Posterior vena cava (tissue), 2 donors: ENCODE measurements at places on chromosomes 7 and 10.

DNA sequence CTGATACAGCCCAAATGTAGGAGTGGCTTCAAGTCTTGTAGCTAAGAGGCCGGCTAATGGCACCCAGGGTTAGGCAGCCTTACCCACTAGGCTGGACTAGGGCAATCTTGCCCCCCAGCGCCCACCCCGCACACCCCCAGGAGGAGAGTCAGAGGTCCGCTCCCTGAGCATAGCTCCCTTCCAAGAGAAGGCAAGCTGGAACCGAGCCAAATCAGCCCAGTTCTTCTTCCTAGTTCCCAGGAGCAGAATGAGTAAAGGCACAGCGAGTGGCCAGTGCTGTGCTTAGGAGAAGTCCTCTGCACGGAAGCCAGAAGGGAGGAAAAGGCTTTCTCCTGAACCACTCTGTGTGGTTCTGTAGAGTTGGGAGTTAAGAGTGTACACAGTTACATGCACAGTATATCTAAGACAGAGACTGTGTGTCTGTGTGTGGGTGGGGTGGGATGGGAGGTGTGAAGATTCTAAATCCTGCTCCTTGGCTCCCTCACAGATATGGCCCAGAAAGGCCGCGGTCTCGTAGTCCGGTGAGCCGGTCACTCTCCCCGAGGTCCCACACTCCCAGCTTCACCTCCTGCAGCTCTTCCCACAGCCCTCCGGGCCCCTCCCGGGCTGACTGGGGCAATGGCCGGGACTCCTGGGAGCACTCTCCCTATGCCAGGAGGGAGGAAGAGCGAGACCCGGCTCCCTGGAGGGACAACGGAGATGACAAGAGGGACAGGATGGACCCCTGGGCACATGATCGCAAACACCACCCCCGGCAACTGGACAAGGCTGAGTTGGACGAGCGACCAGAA is 59.7 kb upstream of the PDCD4 start:
- DNase-seq: no peak

GRCh38 chr10:99595770-99596465 is 24.3 kb downstream of the SLC25A28 start:
- no peak for DNase-seq

GRCh38 chr7:52283335-52283734 is 752.1 kb upstream of the POM121L12 start:
- DNase-seq: no peak

DNA sequence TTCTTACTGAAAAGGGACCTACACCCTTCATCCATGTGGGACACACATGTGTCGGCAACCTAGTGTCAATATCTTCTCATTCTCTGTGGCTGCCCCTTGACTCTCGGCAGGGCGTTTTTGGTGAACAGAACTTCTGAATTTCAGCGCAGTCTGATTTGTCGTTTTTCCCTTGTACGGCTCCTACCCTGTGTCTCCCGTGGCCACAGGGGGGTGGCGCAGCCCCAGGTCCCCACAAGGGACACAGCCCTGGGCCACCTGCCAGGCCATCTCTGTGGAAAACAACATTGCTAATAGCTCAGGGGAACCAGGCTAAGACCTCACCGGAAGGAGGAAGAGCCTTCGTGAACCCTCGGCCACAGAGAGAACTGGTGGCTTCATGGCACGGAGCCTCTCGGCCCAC is 53.1 kb upstream of the NKX6-2 start:
- DNase-seq: no peak

DNA sequence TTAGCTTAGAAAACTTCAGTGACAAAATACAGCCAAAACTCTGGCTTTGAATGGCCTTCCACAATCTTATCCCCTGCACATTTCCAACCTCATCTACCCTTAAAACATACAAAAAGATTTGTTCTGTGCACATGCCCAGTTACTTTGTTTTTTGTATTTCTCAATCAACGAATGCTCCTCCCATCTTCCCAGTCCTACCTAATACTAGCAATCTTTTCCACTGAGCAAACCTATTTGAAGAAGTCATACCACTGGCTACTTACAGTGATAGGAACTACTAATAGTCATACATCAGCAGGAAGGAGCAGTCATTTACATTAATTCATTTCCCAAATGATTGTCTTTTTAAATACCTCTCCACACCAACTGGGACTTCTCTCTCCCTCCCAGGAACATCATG is 2.5 kb downstream of the USP54 start:
- no peak for DNase-seq

DNA sequence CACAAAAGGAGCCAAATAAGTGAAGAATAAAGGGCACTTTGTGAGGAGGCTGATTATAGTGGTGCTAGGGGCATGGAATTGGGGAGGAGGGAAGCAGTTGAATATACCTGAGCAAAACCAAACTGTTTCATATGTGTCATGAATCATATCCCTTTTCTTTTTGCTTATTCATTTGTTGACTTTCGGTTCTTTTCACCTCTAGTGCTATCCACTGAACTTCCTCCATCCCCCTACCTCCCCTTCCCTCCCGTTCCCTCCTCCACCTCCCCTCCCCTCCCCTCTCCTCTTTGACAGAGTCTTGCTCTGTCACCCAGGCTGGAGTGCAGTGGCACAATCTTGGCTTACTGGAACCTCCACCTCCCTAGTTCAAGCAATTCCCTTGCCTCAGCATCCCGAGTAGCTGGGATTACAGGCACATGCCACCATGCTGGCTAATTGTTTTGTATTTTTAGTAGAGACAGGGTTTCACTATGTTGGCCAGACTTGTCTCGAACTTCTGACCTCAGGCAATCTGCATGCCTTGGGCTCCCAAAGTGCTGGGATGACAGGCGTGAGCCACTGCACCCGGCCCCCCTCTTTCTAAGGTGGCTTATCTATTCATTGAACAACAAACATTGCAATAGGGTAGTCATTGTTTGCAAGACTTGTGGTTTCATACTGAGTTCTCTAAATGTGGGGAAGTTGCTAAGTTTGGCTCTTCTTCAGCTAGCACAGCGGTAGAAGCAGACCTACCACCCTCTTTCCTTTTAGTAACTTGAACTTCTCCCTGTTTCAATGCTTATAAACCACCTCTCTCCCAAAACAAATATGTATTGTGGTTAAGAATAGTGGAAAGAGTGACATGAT is 150.4 kb upstream of the PRPS1L1 start:
- no peak for DNase-seq

DNA sequence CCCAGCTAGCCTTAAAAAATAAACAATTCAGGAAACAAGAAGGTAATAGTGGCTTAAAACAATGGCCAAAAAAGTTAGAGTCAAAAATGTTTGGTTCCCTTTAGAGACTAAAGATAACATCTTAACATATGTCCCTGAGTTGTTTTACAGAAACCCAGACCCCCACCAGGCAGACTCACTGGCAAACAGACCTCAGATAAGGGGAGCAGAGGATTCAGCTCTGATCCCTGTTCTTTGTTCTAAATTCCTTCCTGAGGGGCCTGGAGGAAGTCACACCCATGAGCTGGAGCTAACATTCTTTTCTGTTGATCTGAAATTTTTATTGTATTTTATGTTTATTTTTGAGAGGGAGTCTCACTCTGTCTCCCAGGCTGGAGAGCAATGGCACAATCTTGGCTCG is 247.2 kb downstream of the USP6NL start:
- DNase-seq: no peak

GRCh38 chr10:130751106-130751840 is 560.2 kb downstream of the TCERG1L start:
- peak; percentile 37 for DNase-seq

- DNase-seq: no peak
These were observed 681 bp upstream of the SPOCK2 start for GRCh38 chr10:72088889-72089575.

DNA sequence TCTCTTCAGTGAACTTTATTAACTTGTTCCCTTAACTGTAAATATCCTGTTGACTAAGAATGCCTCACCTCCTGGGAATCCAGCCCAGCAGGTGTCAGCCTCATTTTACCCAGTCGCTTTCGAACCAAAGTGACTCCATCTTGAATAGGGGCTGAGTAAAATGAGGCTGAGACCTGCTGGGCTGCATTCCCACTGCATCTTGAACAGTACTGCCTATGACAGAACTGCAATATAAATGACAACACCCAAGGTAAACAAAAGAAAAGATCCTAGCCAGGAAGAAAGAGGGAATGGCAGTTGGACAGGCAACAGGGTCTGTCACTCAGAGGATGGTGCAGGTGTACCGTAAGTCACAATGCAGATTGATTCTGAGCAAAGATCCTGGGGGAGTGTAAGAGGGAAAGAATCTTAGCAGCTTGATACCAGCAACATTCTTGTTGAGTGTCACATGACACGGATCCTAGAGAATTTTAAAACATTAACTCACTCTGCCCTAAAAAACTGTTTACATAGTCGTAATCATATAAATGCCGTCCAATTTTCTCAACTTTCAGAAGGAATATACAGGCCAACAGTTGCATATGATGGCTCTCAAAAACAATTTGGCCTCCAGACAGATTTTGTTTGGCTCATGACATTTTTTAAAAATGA is 4.4 kb upstream of the FAM107B start:
- DNase-seq: no peak

- no peak for DNase-seq
These were observed 6.3 kb downstream of the FAS start for GRCh38 chr10:88996927-88997326.

DNA sequence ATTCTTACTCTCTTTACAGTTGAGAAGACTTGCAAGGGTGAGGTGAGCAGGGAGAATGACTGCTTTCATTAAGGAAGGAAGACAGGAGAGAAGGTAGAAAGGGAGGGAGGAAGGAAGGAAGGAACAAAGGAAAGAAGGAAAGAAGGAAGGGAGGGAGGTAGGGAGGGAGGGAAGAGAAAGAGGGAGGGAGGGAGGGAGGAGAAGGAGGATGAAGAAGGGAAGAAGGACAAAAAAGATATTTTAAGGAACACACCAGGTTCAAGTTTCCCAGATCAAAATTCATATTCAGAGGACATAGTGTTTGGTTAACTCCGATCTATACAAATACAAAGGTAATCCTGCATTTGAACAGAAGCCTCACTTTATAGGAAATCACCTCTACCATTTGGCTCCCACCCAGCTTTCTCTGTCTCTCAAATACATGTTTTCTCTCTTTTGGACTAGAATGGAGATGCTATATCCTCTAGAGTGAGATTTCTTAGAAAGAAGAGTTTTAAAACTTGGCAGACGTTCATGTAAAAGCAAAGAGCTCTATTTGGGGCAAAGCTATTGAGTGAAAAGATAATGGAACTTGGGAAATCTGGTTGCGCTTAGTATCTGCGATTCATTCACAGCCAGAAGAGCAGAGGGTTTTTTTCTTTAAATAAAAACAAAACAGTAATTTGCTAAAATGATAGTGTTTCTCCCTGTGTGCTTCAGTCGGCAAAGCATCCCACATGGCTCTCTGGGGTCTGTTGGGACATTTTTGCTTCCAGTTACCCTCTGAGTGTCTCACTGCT is 261.9 kb upstream of the LYZL1 start:
- DNase-seq: no peak

- no peak for DNase-seq
These were observed 894 bp upstream of the ZSCAN21 start for GRCh38 chr7:100048680-100049079.

GRCh38 chr7:30169579-30169978 is 34.8 kb downstream of the MTURN start:
- DNase-seq: no peak

GRCh38 chr10:49385939-49386922 is 9.7 kb downstream of the DRGX start:
- DNase-seq: peak; percentile 63

DNA sequence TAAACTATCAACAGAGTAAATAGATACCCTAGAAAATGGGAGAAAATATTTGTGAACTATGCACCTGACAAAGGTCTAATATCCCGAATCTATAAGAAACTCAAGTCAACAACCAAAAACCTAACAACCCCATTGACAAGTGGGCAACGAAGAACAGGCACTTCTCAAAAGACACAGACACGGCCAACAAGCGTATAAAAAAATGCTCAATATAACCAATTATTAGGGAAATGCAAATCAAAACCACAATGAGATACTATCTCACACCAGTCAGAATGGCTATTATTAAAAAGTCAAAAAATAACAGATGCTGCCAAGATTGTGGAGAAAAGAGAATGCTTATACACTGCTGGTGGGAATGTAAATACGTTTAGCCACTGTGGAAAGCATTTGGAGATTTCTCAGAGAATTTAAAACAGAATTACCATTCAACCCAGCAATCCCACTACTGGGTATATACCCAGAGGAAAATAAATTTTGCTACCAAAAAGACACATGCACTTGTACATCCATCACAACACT is 63.2 kb upstream of the CAV2 start:
- no peak for DNase-seq

GRCh38 chr7:150357771-150358427 is 10.7 kb upstream of the REPIN1 start:
- DNase-seq: no peak

GRCh38 chr7:152858761-152859160 is 99.2 kb downstream of the ACTR3B start:
- DNase-seq: no peak

- no peak for DNase-seq
These were observed 30.8 kb upstream of the ZMYND11 start for GRCh38 chr10:104416-104815.

DNA sequence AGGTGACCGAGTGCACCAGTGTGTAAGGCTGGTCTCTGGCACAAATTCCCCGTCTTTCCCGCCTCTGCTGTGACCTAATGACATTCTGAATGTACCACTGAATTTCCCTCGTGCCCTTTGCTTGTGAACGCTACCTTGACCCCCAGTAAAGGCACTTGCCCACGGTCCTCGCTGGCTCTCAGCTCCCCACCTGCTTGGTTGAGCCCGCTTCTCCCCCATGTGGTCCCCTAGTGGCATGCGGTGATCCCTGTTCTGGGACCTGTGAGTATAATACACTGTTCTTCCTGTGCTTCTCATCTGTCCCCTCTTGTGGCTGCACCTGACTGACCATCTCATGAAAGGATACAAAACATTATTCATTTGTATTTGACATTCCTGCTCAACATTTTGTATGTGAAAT is 495.7 kb downstream of the INHBA start:
- DNase-seq: no peak

DNA sequence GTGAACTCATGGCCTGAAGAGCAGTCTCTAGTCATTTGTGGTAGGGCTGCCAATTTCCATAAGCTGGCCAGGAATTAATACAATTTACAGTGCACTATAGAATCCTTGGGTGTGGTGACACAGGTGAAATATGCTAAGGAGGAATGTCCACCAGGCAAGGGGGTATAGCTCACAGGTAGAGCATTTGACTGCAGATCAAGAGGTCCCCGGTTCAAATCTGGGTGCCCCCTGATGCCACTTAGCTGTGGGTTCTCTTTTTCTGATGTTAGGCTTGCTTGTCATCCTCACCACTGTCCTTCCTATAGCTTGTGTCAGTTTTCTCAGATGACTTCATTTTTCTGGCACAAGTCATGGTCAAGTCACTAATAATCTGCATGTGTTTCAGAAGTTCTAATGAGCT is 108.7 kb downstream of the ZNF467 start:
- DNase-seq: no peak

DNA sequence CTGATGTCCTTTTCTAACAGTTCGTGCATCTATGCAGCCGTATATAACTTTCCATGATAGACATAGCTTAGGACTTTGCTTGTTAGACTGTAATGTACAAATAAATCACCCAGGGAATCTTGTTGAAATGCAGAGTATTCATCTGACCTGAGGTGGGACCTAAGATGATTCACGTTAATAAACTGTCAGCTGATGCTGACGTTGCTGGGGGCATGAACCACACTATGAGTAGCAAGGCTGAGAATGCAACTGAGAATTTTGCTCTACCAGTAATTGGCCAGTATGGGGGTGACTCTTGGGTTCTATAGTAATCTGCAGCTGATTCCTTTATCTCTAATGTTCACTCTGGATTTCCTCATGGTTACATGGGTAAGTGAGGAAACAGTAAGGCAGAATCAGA is 130.1 kb upstream of the MALRD1 start:
- no peak for DNase-seq

GRCh38 chr7:106075937-106076336 is 36.2 kb downstream of the SYPL1 start:
- no peak for DNase-seq

- no peak for DNase-seq
These were observed 49.1 kb upstream of the GSAP start for GRCh38 chr7:77465256-77465655.
